ENCODE measurements at places on chromosomes 5 and 9.
A peak's percentile ranks its signal among the peaks of the same experiment; 100 is the strongest.

DNA sequence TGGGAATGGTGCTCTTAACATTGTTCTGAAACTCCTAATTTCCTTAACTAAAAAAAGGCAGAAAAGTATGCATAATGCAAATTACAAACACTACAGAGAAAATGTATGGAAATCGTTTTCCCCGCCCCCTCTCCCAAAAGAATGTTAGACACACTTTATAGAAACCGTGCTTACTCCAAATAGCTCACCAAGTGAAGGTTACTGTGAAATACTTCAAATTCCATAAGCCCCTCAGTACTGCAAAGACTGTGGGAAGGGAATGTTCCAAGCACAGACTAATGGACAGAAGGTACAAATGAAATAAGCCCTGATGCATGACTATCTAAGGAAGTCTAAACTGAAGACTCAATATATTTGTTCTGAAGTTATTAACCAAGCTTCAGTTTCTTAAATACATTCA is 12.5 kb downstream of the MAPKAP1 start:
- no peak for DNase-seq

- DNase-seq, result no peak
These were observed 82.4 kb downstream of the ARHGAP26 start for GRCh38 chr5:142852416-142853198.

GRCh38 chr5:170397059-170397458 is 7.9 kb upstream of the KCNMB1 start:
- no peak for DNase-seq

GRCh38 chr9:121604242-121604641 is 47.2 kb upstream of the DAB2IP start:
- DNase-seq, result peak; percentile 37

DNA sequence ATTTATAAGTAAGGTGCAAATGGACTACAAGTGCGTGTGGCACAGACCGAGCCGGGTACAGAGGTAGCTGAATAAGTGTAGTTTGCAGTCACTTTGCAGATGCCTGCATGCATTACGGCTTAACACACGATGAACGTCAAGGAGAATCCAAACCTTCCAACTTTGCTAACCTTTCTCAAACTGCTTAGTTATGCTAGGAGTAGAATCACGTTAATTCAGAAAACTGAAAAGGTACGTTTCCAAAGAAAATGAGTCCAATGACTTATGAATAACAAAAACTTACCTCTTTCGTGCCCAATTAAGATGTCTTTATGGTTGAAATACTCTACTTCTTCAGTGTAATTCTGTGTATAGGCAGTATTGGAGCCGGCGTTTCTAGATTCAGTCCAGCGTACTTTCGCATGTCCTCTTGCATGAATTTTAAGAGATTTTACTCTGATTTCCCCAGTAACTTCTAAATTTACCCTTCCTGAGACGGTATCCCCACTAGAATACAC is 539 bp downstream of the ARRDC3 start:
- peak; percentile 71 for DNase-seq

DNA sequence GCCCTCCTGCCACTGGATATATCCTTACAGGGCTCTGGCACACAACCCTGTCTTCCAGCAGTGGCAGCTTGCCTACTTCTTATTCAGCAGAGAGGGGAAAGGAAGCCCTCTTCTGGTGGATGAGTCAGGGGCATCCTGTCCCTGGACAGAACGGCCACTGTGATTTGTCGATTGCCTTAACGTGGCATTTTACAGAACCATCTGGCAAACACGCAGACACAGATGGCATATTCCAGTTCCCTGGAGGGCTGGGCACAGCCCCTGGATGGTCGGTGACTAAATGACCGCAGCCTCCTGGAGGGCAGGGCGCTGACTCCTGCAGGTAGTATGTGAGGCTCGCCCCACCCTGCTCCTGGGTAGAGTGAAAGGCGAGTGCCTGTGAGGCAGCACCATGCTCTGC is 62.1 kb downstream of the DCP2 start:
- no peak for DNase-seq

DNA sequence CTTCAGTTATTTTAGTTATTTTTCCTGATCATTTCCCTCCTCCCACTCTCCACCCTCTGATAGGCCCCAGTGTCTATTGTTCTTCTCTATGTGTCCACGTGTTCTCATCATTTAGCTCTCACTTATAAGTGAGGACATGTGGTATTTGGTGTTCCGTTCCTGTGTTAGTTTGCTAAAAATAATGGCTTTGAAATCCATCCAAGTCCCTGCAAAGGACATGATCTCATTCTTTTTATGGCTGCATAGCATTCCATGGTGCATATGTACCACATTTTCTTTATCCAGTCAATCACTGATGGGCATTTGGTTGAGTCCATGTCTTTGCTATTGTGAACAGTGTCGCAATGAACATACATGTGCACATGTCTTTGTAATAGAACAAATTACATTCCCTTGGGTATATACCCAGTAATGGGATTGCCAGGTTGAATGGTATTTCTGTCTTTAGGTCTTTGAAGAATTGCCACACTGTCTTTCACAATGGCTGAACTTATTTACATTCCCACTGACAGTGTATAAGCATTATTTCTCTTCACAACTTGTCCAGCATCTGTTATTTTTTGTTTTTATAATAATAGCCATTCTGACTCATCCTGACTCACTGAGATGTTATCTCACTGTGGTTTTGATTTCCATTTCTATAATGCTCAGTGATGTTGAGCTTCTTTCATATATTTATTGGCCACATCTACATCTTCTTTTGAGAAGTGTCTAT is 17.2 kb upstream of the DIRAS2 start:
- DNase-seq, result no peak

DNA sequence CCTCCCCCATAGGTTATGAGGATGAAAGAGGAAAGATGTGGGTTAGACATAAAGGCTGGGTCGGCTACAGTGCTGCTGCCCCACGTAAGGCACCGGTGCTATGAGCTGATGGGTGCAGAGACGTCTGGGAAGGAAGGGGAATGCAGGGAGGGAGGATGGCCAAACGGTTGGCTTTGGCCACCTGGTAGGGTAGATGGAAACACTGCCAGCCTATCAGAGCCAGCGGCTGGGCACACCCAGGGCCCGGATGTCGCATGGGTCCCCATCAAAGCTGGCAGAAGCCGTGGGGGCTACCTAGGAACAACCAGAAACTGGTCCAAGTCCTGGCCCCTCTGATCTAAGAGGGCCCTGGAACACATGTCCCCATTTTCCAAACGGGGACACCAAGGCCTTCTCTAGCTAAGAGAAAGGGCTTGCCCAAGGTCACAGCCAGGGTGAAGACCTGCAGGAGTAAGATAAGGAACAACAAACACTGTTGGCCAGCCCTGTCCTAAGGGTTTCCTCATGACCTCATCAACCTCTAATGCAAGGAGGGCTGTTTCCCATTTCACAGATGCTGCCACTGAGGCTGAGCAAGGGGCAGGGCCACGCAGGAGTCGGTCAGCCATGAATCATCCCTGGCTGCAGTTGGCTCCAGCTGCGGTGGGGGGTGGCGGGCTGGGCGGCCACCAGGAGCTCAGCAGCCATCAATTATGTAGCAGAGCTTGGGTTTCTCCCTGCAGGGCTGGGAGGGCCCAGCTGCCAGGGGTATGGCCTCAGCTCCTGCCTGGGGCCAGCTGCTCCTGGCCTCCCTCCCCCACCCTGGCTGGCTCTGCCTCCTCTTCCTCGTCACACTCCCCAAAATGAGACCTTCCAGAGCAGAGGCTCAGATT is 4.9 kb downstream of the SH3GLB2 start:
- peak; percentile 92 for DNase-seq

- DNase-seq, result no peak
These were observed 1.5 kb downstream of the SH3GLB2 start for GRCh38 chr9:129026442-129027223.

- no peak for DNase-seq
These were observed 1993.4 kb downstream of the EFNA5 start for GRCh38 chr5:105677291-105677690.

- DNase-seq, result no peak
These were observed 113.5 kb upstream of the RASA1 start for GRCh38 chr5:87154191-87154590.

DNA sequence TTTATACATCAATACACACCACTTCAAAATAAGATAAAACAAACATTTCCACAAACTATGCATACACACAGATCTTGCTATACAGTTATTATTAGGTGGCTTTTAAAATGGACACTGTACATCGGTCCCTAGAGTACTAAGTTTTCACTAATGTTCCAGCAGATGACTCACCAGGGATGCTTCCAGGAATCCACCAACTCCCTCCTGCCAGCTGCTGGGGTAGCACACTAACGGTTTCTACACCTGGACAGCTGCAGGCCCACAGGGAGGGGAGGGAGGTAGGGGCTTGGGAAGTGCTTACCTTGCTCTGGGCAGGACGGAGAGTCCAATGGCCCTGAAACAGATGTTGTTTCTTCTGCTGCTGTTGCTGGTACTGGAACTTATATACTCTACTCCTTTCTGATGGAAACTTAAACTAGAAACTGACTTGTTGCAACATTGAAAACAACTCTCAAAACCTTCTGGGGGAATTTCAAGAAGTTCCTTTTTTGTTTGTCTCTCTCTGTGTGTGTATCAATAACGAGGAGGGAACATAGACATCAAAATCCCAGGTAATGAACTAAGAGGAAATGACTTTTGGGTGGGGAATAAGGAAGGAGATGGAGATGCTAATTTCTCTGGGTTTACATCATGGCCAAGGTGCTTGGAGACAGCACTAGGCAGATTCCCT is at the start of gene IL12B:
TSS of gene IL12B (minus strand) at position 357 of the 670 bp plus-strand sequence. CDS start 3,705 bp downstream, outside the sequence.
- no peak for DNase-seq

DNA sequence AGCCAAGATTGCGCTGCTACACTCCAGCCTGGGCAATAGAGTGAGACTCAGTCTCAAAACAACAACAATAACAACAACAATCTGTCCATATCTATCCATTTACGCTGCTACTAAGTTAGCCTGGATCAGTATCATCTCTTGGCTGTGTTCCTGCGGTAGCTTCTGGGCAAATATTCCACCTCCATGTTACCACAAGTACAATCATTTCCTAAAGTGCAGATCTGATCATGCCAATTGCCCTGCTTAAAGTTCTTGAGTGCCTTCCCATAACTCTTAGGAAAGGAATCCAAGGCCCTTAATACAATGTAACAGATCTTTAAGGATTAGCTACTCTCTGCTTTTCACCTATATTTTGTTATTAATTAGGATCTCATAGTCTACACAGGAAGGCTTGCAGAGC is 15.4 kb upstream of the PPP2R2B start:
- no peak for DNase-seq

GRCh38 chr5:321230-321725 is at the start of gene AHRR:
TSS of gene AHRR (plus strand) at chr5:321714. CDS start at chr5:343903, 22,189 bp downstream.
- DNase-seq, result peak; percentile 74

- no peak for DNase-seq
These were observed at the start of gene PDE6A for GRCh38 chr5:149944666-149945065. TSS of gene PDE6A (minus strand) at chr5:149944793. CDS start at chr5:149944673, 120 bp downstream.

GRCh38 chr5:65141493-65141892 is 340.2 kb downstream of the ADAMTS6 start:
- DNase-seq, result no peak

DNA sequence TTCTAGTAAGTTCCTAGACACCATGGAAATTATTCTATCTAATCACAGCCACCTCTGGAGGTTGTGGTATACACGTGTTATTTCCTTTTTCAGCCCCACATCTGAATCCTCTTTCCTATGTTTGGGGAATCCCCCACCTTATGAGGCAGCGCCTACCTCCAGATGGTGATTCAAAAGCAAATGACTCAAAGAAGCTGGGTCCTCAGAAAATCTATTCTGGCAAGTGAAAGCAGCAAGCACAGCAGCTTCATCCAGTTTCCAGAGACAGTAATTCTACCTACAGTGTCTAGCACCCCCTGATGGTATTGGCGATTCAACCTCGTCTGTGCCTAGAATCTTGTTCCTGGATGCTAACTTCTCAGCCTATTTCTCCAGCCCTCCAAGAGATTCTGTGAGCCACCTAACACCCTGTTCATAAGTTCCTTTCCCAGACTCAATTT is 43.0 kb downstream of the STRBP start:
- DNase-seq, result peak; percentile 74

GRCh38 chr5:150296496-150296895 is 6.2 kb downstream of the ARSI start:
- no peak for DNase-seq

- DNase-seq, result peak; percentile 5
These were observed 160.3 kb downstream of the ARSB start for GRCh38 chr5:78824831-78825281.

DNA sequence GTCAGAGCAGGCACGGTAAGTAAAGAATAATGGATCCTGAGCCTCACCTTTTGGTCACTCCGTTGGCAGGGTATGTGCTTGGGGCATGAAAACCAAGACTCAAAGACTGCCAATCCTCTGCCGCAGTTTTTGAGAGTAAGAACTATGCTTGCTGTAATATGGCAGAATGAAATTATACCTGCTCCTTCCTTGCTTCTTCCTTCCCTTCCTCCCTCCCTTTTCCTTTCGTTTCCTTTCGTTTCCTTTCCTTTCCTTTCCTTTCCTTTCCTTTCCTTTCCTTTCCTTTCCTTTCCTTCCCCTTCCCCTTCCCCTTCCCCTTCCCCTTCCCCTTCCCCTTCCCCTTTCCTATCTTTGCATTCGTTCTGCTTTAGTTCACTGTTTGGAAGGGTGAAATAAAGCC is 43.9 kb downstream of the SH3GL2 start:
- DNase-seq, result no peak

DNA sequence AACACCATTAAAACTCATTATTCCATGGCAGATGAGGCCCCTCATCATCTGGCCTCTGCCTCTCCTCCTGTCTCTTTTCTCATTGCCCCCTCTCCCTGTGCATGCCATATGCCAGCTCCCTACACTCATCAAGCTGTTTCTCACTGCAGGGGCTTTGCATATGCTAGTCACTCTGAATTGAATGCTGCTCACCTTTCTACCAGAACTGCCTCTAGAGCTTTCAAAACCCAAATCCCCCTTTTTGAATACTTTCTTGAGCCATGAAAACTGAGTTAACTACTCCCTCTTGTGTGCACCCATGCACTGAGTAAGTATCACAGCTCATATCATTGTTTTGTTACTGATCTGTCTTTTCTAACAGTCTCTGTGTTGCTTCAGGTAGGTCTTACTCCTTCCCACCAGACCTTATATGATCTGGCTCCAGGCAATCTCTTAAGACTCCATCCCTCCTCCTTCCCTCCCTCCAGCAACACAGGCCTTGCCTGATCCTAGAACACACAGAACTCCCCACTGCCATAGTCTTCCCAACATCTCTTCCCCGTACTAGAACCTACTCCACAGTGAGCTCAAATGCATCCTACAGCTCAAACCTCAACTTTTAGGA is 60.5 kb downstream of the ASTN2 start:
- DNase-seq, result no peak

GRCh38 chr9:18405240-18405639 is 68.7 kb upstream of the ADAMTSL1 start:
- DNase-seq, result no peak

DNA sequence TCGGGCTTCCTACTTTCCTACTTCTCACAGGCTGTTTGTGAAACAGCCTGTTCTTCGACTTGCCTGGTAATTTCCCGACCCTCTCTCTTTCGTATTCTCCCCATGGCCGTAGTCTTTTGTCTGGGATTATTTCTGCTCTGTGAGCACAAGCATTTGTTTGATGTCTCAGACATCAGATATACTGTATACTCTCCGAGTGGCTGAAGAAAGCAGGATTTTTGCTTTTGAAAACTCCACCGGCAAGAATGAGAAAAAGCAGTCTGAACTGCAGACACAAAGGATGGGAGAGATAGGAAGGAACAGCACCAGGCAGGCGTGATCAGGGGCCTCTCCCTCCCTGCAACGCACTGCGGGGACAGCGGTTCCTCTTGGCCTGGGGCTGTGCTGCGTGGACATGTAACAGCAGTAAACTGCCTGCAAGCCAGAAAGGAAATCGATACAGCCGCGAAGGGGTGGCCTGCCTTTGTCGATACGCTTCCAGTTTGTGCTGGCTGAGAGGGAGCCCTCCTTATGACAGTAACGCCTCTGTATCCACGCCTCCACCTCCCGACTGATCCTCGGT is 313.9 kb upstream of the TLE4 start:
- DNase-seq, result no peak

Data from hematopoietic multipotent progenitor cell treated with erythropoietin and hydrocortisone succinate and interleukin-3 and kit ligand, for 6 days (in vitro differentiated cells).